ENCODE measurements at places on chromosomes 12 and 14. TPM values are rescaled to one million over a fixed set of nuclear protein-coding genes. Genes with fewer than 3 reads are reported as not detected.
A peak's percentile ranks its signal among the peaks of the same experiment; 100 is the strongest.

The HEATR5A gene
- total RNA-seq: 13.2 TPM

The ACOT4 gene
- total RNA-seq: 1.2 TPM

The MYH7 gene
- not detected for total RNA-seq

GRCh38 chr12:19002216-19002615, 127.3 kb upstream of the PLEKHA5 start:
- DNase-seq: no peak
- no peak overlapping the region for H3K4me3 ChIP-seq
- H3K27ac ChIP-seq: no peak overlapping the region
- H3K27me3 ChIP-seq: no peaks in the 10 kb centered on the region
- no peaks in the 10 kb centered on the region for H3K36me3 ChIP-seq

- DNase-seq: no peak
- peaks cover 47% of the 10 kb centered on the region for H3K27me3 ChIP-seq
- peaks cover 10% of the 10 kb centered on the region for H3K4me1 ChIP-seq
Observed at GRCh38 chr12:113587720-113588119, 116.0 kb upstream of the LHX5 start.

- peak overlapping the region; percentile 63 for H3K27ac ChIP-seq
- H3K4me1 ChIP-seq: peaks cover 40% of the 10 kb centered on the region
- DNase-seq: no peak
- peak overlapping the region; percentile 2 for H3K4me3 ChIP-seq
Observed at GRCh38 chr14:91477388-91477787, 32.7 kb downstream of the PPP4R3A start.

GRCh38 chr12:5586201-5586600, 154.3 kb downstream of the NTF3 start:
- H3K36me3 ChIP-seq: no peaks in the 10 kb centered on the region
- no peak for DNase-seq
- no peaks in the 10 kb centered on the region for H3K4me1 ChIP-seq

DNA sequence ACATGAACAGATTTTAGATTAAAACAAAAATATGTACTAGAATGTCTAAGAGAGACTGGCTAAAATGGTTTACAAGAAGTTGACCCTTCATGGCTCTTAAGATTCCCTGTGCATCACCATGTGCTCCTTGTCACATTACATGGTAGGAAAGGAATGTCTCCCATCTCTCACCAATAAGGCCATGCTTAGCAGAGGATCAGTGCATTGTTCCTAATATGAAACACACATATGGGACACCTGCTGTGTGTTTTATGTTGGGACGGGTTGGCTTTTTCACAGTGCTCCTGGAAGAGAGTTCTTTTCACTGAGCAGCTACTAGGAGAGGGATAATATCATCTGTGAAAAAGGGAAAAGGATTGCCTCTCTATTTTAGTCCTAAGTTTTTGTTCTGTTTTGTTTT, 9.6 kb downstream of the PFKM start:
- no peak for DNase-seq
- H3K4me1 ChIP-seq: no peaks in the 10 kb centered on the region
- H3K27ac ChIP-seq: no peak overlapping the region
- no peaks in the 10 kb centered on the region for H3K27me3 ChIP-seq
- H3K4me3 ChIP-seq: no peak overlapping the region
- H3K36me3 ChIP-seq: peaks cover 78% of the 10 kb centered on the region

- no peaks in the 10 kb centered on the region for H3K27me3 ChIP-seq
- peak; percentile 86 for DNase-seq
- peak within 1 kb of the TSS; percentile 46 for H3K27ac ChIP-seq
- H3K4me1 ChIP-seq: peaks cover 10% of the 10 kb centered on the region
- H3K36me3 ChIP-seq: no peaks in the 10 kb centered on the region
Observed at GRCh38 chr14:105314287-105315200, at the start of gene PACS2. Gene PACS2 (plus strand): TSS chr14:105314748. CDS start chr14:105314919, 171 bp downstream.

GRCh38 chr12:75893765-75894164, 137.8 kb downstream of the PHLDA1 start:
- H3K36me3 ChIP-seq: no peaks in the 10 kb centered on the region
- no peak overlapping the region for H3K4me3 ChIP-seq
- peaks cover 25% of the 10 kb centered on the region for H3K27me3 ChIP-seq

DNA sequence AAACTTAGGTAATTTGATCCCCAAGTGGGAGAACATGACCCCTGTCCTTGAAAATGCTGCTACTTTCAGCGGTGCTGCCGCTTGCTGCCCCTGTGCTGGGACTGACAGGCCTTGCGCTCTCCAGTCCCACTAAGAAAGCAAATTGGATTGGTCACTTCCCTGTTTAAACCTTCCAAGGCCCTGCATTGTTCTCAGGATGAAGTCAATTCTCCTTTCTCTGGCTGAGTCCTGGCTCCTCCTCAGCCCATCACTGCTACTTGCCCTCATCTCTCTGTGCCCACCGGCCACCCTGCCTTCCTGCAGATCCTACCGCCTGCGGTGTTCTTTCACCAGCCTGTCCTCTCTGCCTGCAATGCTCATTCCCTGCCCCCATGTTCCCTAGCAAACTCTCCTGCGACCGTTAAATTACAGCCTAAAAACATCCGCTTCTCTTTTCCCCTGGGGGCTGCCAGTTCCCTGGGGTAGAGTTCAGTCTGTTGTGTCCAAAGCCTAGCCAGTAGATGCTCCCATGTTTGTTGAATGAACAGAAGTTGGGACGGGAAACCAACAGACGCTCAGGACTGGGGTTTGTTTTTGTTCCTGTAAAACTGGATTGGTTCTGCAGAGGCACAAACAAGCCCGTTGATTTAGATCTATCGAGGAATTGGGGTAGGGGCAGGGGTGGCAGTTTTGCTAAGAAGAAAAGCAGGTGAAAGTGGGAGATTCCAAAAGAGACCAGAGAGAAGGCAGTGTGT, 127.3 kb upstream of the HIF1A start:
- peak overlapping the region; percentile 83 for H3K4me3 ChIP-seq
- peak overlapping the region; percentile 80 for H3K27ac ChIP-seq
- peaks cover 59% of the 10 kb centered on the region for H3K4me1 ChIP-seq
- H3K36me3 ChIP-seq: no peaks in the 10 kb centered on the region
- no peaks in the 10 kb centered on the region for H3K27me3 ChIP-seq

DNA sequence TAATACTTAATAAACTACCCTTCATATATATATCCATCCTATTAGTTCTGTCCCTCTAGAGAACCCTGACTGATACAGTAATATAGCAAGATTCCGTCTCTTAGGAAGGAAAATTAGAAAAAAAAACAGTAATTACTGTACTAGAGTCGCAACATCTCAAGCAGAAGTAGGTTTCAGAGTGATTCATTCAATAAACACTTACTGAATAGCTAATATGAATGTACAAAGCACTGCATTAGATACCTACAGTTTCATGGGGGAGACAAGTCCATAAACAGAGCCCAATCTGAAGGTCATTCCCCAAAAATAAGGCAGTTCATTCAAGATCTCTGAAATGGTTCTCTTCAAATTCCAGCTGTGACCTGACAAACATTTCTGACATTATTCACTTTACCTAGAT, 9.9 kb downstream of the CERS5 start:
- DNase-seq: no peak
- peaks cover 15% of the 10 kb centered on the region for H3K4me1 ChIP-seq
- H3K27ac ChIP-seq: no peak overlapping the region
- H3K36me3 ChIP-seq: peaks cover 17% of the 10 kb centered on the region
- H3K4me3 ChIP-seq: no peak overlapping the region

- peaks cover 72% of the 10 kb centered on the region for H3K4me1 ChIP-seq
- DNase-seq: no peak
- H3K27ac ChIP-seq: peak overlapping the region; percentile 65
- H3K36me3 ChIP-seq: no peaks in the 10 kb centered on the region
Observed at GRCh38 chr12:6430124-6430989, 14.4 kb upstream of the CD27 start.

The KCNH5 gene
- not detected for total RNA-seq

GRCh38 chr14:105252552-105253328, 4.4 kb downstream of the BTBD6 start:
- H3K36me3 ChIP-seq: peaks cover 19% of the 10 kb centered on the region
- peaks cover 27% of the 10 kb centered on the region for H3K4me1 ChIP-seq
- H3K27me3 ChIP-seq: no peaks in the 10 kb centered on the region

The EML5 gene
- total RNA-seq: 3.8 TPM

DNA sequence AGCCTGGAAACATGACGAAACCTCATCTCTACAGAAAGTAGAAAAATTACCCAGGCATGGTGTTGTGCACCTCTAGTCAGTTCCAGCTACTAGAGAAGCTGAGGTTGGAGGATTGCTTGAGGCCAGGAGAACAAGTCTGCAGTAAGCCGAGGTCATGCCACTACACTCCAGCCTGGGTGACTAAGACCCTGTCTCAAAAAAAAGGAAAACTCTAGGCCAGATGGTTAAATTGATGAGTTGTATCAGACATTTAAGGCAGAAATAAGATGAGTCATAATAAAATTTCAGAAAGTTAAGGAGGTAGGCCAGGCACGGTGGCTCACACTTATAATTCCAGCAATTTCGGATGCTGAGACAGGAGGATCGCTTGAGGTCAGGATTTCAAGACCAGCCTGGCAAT, 10.7 kb downstream of the EIF2S1 start:
- no peaks in the 10 kb centered on the region for H3K27me3 ChIP-seq
- no peak overlapping the region for H3K4me3 ChIP-seq
- H3K27ac ChIP-seq: no peak overlapping the region
- DNase-seq: no peak
- H3K36me3 ChIP-seq: peaks cover 83% of the 10 kb centered on the region
- H3K4me1 ChIP-seq: peaks cover 4% of the 10 kb centered on the region

- H3K4me3 ChIP-seq: peak overlapping the region; percentile 68
- H3K4me1 ChIP-seq: peaks cover 64% of the 10 kb centered on the region
- no peaks in the 10 kb centered on the region for H3K36me3 ChIP-seq
- H3K27me3 ChIP-seq: no peaks in the 10 kb centered on the region
- H3K27ac ChIP-seq: peak overlapping the region; percentile 91
- no peak for DNase-seq
Observed at GRCh38 chr12:89856431-89856830, 147.8 kb upstream of the ATP2B1 start.

The RPS6KA5 gene
- total RNA-seq: 16.3 TPM

The RPGRIP1 gene
- total RNA-seq: not detected

DNA sequence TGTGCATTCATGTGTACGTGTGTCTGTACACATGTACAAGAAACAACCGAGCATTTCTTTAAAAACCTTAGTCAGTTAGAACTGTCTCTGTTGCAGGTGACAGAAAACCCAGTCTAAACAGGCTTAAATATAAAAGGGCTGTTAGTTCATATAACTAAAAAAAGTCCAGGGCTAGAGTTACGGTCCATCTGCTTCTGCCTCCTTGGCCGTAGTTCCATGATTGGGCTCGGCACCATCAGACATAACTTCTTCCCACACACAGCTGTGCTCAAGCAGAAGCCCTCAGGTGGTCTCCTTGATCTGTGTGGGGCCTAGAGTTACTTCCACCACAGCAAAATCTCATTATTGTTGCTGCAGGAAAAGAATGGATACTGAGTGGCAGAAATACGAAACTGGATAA, 34.6 kb downstream of the CKB start:
- H3K4me1 ChIP-seq: no peaks in the 10 kb centered on the region
- H3K36me3 ChIP-seq: peaks cover 53% of the 10 kb centered on the region
- H3K27ac ChIP-seq: no peak overlapping the region
- H3K4me3 ChIP-seq: no peak overlapping the region
- no peak for DNase-seq

GRCh38 chr14:95149441-95149840, 7.9 kb downstream of the DICER1 start:
- H3K4me1 ChIP-seq: peaks cover 89% of the 10 kb centered on the region
- no peak for DNase-seq
- peaks cover 22% of the 10 kb centered on the region for H3K36me3 ChIP-seq
- H3K27me3 ChIP-seq: no peaks in the 10 kb centered on the region
- no peak overlapping the region for H3K4me3 ChIP-seq

GRCh38 chr14:77457115-77457521, 283 bp downstream of the VIPAS39 start:
- DNase-seq: no peak
- peak overlapping the region; percentile 100 for H3K27ac ChIP-seq
- H3K4me3 ChIP-seq: peak overlapping the region; percentile 100
- no peaks in the 10 kb centered on the region for H3K27me3 ChIP-seq
- H3K4me1 ChIP-seq: peaks cover 30% of the 10 kb centered on the region

The NTS gene
- not detected for total RNA-seq

The TAS2R13 gene
- 1.00 TPM for total RNA-seq

DNA sequence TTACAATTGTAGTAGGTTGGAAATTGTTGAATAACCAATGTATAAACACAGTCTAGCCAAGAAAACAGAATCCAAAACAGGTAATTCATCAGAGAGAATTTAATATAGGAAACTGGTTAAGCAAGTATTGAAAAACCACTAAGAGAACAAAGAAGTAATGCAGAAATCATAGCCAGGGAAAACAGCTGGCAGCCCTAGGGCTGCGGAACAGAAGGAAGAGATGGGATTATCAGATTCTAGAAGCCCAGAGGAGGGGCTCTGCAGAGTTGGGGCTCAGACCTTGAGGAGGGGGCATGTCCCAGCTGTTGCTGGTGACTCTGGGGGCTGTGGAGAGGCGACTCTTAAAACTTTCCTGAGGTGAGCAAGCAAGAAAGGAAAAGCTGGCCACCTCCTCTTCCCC, 49.4 kb downstream of the CD9 start:
- no peaks in the 10 kb centered on the region for H3K36me3 ChIP-seq
- DNase-seq: no peak
- peaks cover 12% of the 10 kb centered on the region for H3K27me3 ChIP-seq
- H3K4me3 ChIP-seq: no peak overlapping the region
- no peaks in the 10 kb centered on the region for H3K4me1 ChIP-seq

DNA sequence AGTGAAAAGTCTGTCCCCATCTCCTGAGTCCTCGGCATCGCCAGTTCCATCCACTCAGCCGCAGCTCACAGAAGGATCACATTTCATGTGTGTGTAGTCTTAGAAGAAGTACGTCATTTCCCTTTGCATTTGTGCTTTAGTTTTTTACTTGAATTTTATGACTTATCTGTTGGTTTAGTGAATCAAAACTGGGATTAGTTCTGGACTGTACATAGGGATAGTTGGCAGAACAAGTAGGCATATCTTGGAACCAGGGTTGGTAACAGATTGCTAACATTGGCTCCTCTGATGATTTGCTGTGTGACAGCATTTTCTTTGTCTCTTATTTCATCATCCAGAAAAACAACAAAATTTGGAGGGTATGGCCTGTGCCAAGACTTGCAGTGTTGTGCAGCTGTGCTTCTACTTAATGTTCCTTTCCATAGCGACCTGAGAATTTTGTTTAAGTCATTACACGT, 69.6 kb upstream of the AEBP2 start:
- H3K4me3 ChIP-seq: no peak overlapping the region
- H3K4me1 ChIP-seq: no peaks in the 10 kb centered on the region

DNA sequence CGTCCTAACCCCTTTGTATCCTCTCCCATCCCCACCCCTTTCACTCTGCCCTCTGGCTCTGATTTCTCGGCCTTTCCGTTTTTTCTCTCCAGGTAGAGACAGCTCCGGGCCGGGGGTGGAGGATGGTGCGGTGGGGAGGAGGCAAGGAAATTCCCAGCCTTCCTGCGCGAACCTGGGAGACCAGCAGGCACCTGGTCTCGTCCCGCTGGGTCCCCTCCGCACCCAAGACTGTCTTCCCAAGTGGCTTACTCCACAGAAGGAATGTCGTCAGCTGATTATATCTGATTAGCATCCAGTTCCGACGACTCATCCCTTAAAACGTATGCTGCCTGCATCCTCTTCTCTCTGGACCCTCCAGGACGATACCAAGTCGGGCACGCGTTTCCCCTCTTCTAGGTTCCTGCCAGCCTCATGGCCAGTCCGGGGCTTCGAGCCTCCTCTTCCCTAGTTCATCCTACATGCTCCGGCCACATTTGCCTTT, 42.2 kb upstream of the CAPRIN2 start:
- DNase-seq: no peak
- no peak overlapping the region for H3K27ac ChIP-seq
- peak overlapping the region; percentile 47 for H3K4me3 ChIP-seq
- H3K36me3 ChIP-seq: no peaks in the 10 kb centered on the region
- H3K4me1 ChIP-seq: peaks cover 23% of the 10 kb centered on the region
